Cardiac fibroblast (primary cell): ENCODE measurements at places on chromosomes 3 and 15.

DNA sequence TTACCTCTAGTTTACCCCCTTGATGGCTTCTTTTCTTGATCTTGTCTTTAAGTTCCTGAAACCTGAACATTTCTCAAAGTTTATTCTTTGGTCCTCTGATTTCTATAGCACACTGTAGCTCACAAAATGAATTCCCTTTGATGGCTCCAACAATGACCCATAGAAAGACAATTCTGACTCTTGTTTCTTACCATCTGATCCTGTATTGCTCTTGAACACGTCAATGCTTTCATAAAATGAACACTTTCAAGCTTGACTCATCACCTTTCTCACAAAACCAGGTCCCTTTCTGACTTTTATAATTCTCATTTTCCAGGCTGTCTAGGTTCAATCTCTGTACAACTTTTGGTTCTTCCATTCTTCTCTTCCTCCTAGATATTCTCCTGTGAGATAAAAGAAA lies 5.7 kb upstream of the GAP43 start:
- DNase-seq, result no peak

GRCh38 chr3:57928511-57928910 lies 79.7 kb upstream of the FLNB start:
- no peak for DNase-seq

- DNase-seq, result no peak
Measured at GRCh38 chr3:72101494-72101893, 316.5 kb upstream of the PROK2 start.

DNA sequence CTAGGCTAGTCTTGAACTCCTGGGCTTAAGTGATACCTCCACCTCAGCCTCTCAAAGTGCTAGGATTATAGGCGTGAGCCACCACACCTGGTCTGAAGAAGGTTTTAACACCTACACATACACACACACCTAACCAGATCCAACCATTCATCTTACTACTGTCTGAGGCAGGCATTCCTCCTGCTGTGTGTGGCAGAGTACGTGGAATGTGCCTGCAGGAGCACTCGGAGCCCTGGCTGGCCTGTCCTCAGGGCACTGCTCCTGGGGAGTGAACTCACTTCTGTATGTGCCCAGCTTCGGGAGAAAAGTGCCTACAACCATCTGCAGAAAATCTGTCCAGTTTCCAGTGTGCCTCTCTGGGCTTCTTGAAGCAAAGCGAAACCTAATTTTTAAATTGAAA lies 58.2 kb upstream of the LIMD1 start:
- no peak for DNase-seq

DNA sequence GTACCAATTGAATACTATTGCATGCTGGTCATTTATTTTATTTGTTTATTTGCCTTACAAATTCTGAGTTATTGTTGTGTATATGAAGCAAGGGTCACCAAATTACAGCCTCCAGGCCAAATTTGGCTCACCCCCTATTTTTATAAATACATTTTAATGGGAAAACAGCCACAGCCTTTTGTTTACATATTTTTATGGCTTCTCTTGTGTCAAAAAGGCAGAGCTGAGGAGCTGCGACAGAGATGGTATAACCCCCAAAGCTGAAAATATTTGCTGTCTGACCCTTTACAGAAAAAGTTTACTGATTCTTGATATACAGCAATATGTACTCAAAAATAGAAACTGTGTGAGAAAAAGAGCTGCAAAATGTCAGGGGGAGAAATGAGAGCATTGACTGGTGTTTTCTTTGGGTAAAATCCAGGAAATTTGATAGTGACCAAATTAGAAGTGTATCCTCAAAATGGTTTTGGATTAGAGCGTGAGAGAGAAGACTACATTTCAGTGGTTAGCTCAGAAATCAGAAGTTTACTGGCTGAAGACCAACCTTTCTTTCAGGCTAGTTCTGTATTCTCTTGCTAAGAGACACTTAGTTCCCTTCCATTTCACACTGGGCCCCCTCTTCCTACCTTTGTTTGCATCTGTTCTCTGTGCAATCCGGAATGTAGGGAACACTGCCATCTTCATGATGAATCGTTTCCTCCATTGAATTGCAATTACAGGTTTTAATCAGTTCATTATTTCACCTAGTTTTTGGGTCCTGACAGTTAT lies 757.8 kb downstream of the AGBL1 start:
- peak; percentile 12 for DNase-seq
